CD4-positive, alpha-beta T cell treated with Interleukin-6 at 100 ng/mL for 8 hours (primary cell): ENCODE measurements at places on chromosomes 7 and 10.

GRCh38 chr7:41167836-41168235 is 535.1 kb downstream of the INHBA start:
- DNase-seq: no peak

DNA sequence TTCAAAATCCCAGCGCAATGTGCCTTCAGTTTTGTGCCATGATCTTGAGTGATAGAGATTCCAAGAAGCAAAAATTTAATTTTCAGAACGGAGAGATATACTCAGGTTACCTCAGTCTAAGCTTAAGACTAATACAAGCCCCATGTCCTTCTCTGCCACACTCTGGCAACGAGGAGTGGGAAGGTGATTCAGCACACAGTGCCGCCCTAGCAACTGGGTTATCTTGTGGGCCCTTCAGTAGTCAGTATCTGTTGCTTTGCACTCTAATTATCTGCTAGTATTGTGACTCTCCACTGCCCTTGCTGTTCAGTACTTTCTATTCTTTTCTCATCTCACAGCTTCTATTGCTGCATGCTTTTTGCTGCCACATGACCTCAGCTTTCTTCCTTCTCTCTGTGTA is 39.2 kb upstream of the MKLN1 start:
- DNase-seq: no peak

- no peak for DNase-seq
Measured at GRCh38 chr7:31234836-31235605, 105.5 kb downstream of the NEUROD6 start.

DNA sequence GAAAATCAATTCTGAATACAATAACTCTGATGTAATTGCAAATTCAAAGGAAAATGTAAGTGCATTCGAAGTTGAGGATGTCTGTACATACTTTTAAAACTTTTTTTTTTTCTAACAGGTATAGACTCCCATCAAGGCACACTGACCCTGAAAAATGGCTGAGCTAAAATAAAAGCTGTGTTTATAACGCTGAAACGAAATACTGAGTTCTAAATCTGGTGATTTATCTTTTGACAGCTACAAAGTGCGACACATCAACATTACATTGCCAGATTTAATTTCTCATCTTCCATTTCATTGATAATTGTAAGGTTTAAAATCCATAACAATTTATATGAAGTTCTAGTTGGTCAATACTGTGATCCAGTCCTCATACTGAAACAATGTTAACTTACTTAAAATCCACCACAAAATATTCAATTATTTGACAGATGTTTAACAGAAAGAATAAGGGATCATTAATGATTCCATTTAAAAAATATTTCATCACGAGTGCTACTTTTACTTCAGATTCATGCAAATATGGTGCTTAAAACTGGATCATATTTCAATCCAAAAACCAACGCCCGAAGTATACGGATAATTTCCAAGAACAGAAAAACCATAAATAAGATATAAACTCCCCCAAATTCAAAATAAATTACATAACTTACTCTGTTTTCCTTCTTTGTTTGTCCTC is 1.4 kb downstream of the RAB11FIP2 start:
- DNase-seq: no peak

DNA sequence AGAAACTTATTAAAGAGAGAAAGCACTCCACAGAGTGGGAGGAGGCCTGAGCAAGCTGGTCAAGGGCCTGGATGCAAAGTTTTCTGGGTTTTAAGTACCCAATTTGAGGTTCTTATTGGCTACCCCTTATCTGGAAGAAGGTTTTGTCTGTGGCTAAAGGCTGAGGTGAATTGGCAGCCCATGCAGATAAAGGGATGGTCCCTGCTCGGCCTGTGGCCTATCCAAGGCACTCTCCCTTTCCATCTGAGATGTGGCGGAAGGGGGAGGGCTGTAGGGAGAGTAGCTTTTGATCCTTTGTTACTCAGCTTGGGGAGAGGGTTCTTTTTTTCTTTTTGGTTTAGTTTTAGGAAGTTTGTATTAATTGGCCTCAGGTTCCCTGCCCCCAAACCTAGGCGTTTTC is 465.1 kb downstream of the ATRNL1 start:
- no peak for DNase-seq

DNA sequence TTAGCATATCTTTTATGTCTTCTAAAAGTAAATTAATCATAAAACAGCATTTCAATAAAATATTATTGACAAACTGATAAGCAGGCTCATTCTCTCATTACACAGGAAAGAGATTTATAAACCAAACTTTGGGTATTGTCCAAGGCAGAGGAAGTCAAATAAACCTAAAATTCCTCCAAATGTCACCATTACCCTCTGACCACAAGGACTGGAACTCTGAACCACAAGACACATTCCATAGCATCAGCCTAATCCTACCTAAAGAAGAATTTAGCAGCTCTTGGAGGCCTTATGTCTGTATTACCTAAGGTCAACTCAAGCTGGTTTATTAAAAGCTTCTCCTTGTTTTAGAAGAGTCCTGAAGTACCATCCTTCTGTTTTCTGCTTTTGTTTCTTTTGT is 82.4 kb upstream of the SLC13A1 start:
- no peak for DNase-seq

DNA sequence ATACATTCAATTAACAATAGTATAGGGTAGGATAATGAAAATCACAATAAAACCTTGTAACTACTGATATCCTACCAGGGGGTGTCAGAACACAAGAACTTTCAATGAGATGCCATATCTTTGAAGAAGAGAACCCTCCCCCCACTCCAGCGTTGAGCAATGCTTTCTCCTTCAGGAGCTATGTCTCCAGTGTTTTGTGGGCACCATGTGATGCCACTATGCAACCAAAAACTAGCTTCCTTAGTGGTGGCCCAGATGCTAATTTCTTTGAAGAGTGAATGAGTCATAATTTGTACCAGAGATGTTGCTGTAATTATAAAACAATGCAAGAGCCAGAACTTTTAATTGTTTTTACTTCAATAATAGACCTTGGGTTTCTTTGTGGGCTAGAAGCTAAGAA is 76.0 kb upstream of the ADO start:
- peak; percentile 36 for DNase-seq

DNA sequence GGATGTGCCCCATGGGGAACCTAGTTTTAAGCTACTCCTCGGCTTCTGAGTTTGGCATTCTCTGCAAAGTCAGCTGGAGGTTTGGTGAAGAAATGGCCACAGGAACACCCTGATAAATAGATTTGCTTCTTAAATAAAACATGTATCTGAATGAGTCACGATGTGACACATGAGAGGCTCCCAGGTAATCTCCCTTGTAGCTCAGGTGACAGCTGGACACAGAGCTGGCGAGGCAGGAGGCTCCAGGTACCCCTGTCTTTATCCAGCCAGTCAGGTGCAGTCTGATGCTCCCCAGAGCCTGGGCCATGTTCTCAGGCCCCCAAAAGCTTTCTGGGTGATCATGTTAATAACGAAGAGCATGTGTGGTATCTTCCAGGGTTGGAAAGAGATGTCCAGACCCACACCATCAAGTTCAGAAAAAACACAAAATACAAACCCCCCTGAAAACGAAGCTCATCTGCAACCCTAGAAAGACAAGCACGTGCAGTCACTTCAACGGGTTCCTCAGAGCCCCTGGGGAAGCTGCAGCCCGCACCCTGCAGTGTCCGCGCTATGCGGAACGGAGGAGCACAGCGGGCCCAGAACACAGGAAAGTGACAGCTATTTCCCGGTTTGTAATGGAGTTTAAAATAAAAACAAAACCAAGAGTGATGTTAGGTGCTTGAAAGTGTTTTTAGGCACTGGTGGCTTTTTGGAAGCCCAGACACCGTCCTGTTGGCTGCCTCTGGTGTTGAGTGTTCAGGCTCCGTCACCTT is 69.4 kb downstream of the ZRANB1 start:
- DNase-seq: no peak

DNA sequence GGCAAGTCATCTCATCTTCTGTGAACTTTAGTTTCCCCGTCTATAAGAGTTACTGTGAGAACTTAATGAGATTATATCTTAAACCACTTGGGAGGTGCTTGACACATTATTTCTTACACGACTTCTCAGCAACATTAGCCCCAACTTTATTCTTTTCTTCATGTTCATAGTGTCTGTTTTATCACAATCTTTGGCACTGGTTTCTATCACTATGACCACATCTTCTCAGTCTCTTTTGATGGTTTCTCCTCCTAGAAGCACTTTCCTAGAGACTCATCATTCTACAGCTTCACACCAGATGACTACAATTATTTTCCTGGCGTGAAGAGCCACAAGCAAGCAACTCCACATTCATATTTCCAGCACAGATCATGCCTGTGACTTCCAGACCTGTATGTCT is 26.5 kb upstream of the BET1 start:
- no peak for DNase-seq

DNA sequence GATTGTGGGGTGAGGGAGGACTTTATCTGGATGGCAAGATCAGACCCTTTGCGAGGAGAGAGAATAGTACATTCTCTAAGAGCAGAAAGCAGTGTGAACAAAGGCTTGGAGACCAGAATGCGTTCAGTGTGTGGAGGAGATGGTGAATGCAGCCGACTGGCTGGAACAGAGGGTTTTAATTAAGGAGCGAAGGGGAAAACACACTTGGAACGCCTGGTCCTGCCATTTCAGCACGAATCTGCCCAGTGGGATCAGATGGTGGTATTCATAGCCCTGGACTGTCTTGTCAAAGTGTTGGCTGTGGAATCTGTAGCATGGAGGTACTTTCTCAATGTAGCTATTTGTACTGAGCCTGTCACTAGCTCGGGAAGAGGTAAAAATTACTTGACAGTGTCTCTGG is 260.9 kb downstream of the SLC25A13 start:
- DNase-seq: no peak

- DNase-seq: peak; percentile 54
Measured at GRCh38 chr10:70331486-70332268, 47.9 kb upstream of the NPFFR1 start.

DNA sequence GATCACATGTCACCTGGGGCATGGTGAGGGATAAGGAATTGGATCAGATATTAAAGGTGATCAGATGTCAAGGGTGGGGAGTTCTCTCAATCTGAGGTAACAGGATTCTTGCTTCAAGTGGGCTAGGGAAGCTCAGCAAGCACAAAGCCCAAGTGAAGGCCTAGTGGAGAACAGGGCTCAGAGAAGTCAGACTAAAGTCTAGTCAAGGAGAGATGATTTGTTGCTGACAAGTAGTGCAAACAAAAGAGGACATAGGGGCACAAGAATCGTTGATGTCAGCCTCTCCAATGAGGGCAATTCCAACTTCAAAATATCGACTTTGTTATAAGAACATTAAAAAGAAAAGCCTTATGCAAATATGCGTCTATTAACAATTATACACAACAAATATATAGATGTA is 852.8 kb upstream of the CELF2 start:
- no peak for DNase-seq

GRCh38 chr10:69316313-69317059 is 38.2 kb downstream of the HK1 start:
- DNase-seq: no peak

DNA sequence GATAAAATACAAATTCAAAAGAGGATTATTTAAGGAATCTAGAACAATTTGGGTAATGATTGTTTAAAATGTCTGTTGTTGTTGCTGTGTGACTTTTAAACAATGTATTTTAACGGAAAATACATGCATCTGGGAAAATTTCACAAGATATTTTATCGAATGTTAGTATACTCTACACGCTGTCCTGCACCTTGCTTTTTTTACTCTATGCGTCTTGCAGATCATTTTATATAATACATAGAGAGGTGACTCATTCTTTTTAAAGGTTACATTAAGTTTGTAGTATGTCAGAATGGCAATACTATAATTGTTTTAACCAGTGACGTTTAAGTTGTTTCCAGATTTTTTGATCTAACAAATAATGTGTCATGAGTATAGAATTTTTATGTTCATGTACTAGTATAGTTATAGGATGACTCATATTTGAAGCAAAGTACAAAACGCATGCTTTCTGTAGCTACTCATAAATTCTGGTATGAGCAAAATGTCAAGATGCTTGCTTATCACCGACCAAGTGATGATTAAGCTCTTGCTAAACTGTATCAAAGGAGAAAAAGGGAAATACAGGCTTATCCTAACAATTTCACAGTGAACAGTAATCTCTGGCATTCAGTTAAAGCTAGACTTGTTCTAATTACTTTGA is 4.9 kb downstream of the DKK1 start:
- DNase-seq: no peak

DNA sequence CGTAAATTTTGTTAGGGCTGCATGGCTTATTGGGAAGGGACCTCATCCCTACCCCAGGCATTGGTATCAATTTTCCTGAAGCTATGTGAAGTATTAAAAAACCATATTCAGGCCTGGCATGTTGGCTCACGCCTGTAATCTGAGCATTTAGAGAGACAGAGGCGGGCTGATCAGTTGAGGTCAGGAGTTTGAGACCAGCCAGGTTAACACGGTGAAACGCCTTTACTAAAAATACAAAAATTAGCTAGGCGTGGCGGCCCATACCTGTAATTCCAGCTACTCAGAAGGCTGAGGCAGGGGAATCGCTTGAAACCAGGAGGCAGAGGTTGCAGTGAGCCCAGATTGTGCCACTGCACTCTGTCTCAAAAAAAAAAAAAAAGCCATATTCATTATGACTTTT is 7.1 kb downstream of the TASOR2 start:
- DNase-seq: no peak
